Right ventricle myocardium inferior (tissue), 1 donor: ENCODE measurements at places on chromosomes 11 and 22.

GRCh38 chr11:114258696-114259095 lies 37.5 kb upstream of the NNMT start:
- no peak for DNase-seq

- peak; percentile 81 for DNase-seq
These were observed 38.2 kb upstream of the WEE1 start for GRCh38 chr11:9535189-9535781.

GRCh38 chr22:40995821-40996220 lies 44.6 kb downstream of the RBX1 start:
- DNase-seq: no peak

DNA sequence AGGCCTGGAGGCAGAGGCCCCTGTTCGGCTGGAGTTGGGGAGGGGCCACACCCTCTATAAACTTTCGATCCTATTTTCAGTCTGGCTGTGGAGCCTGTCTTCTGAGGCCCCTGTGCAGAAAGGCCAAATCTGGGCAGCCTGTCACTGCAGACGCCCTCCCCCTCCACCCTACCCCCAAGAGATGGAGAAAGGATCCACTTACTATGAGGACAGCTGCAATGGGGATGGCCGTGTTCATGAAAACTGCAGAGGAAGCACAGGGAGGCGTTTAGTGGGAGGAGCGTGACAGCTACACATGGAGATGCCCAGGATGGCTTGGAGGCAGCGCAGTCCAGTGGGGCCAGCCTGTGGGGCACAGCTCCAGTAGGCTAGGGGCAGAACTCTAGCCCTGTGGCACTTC lies 43.5 kb upstream of the KCNJ11 start:
- no peak for DNase-seq

GRCh38 chr11:24514219-24514594 lies 17.4 kb downstream of the LUZP2 start:
- no peak for DNase-seq

DNA sequence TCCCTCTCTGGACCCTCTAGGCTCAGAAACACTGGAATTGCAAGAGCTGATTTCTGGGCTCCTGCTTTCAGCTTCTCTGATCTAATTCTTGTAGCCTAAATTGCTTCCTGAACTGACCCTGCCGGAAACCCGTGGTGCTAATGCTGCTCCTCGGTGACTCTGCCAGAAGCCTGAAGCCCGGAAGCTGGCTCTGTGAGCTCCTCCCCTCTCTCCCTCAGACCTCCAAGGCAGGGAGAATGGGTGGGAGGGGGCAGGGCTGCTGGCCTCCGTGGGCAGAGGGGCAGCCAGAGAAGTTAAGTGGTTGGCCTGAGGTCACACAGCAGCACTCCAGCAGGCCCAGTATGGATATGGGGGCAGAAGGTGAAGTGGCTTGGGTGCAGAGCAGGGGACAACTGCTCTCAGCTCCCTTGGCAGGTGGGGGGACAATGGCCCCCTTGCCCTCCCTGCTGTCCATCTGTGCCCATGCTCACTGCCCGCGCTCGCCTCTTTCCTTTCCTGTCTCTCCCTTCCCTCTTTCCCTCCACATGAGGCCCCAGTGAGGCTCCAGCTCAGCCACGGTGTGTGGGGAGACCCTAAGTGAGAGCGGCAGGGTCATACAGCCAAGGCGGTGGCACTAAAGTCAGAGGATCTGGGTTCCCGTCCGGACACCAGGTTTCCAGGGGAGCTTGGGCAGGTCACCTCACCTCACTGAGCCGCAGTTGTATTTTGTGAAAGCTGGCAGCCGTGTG lies 16.2 kb downstream of the CAPN5 start:
- DNase-seq: no peak

- DNase-seq: no peak
These were observed 23.8 kb downstream of the SHISAL1 start for GRCh38 chr22:44288913-44289312.

DNA sequence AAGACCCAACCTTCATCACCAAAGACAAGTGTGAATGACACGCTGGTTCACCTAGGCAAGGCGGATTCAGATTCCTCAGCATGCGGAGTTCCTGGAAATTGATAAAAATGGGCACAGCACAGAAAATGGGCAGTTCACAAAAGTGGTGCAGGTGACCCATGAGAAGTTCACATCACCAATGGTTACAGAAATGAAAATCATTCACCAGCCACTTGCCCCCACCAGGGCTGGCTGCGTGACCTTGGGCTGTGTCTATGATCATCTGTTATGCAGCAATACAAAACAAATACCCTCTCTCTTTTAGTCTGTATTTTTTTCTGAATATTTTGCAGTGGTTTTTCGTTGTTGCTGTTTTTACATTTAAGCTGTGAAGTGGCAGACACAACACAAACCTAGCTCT lies 415.9 kb downstream of the TBC1D22A start:
- DNase-seq: no peak

GRCh38 chr22:49965091-49966040 lies 4.8 kb downstream of the PIM3 start:
- DNase-seq: no peak

DNA sequence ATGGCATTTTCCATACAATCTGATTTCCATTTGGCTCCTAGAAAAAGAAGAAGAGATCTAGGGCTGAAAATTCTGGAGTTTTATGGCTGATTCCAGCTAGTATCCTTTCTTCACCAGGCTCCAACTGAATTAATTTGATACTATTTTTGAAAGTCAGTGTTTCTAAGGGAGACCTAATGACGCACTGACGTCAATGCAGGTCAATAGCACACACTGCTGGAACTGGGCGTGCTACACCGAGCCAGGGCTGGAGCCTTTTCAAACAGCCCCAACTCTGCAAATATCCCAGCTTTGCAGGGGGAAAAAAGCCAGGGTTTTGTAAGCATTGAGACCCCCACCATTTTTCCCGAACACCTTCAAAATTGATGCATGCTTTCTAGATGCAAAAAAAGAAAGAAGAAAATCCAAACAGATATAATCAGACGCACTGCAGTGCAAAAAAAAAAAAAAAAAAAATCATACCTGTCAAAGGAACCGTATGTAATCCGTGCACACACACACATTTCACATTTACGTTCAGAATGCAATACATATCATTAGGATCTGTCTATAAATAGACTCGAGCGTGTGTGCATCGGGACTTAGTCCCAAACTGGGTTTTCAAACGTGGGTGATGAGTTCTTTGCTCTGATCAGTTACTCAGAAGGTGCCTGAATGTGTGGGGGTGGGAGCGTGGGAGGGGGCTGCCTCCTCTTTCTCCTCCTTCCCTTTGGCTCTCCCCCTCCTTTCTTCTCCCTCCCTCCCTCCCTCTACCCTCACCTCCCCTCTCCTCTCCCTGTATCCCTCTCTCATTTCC lies 124.5 kb upstream of the HSD17B12 start:
- no peak for DNase-seq

GRCh38 chr11:22031791-22032190 lies 161.1 kb upstream of the ANO5 start:
- DNase-seq: no peak

GRCh38 chr22:29750029-29750428 lies 16.8 kb downstream of the ZMAT5 start:
- no peak for DNase-seq

GRCh38 chr11:85740481-85741400 lies 54.7 kb upstream of the CCDC89 start:
- DNase-seq: no peak

GRCh38 chr11:73281201-73281741 lies 9.1 kb downstream of the P2RY6 start:
- no peak for DNase-seq

DNA sequence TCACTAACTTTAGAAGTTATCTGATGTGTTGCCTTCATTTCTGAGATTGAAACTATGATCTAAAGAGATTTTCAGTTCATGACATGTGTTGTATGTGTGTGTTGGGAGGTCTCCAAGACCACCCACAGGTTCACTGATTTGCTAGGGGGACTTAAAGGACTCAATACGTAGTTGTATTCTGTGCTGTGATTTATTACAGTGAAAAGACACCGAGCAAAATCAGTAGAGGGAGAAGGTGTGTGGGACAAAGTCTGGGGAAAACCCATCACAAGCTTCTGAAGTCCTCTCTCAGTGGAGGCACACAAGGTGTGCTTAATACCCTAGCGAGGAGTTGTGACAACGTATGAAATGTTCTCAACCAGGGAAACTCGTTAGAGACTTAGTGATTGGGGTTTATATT lies 35.6 kb downstream of the RNF169 start:
- no peak for DNase-seq

- no peak for DNase-seq
These were observed 7.3 kb downstream of the DDI1 start for GRCh38 chr11:104043678-104044239.

DNA sequence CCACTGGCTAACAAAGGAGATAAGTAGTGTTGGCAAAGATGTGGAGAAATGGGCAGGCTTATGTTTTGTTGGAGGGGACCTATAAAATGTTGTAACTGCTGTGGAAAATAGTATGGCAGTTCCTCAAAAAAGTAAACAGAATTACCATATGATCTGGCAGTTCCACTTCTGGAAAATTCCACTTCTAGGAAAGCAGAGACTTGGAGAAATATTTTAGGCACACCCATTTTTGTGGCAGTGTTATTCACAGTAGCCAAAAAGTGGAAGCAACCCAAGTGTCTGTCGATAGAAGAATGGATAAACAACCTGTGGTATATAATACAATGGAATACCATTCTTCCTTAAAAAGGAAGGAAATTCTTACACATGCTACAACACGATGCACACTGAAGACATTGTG lies 57.0 kb upstream of the ADORA2A start:
- DNase-seq: no peak
